ENCODE measurements at places on chromosomes 13 and 19.

GRCh38 chr19:37997911-37998344 is 90.9 kb downstream of the SIPA1L3 start:
- no peak for DNase-seq

DNA sequence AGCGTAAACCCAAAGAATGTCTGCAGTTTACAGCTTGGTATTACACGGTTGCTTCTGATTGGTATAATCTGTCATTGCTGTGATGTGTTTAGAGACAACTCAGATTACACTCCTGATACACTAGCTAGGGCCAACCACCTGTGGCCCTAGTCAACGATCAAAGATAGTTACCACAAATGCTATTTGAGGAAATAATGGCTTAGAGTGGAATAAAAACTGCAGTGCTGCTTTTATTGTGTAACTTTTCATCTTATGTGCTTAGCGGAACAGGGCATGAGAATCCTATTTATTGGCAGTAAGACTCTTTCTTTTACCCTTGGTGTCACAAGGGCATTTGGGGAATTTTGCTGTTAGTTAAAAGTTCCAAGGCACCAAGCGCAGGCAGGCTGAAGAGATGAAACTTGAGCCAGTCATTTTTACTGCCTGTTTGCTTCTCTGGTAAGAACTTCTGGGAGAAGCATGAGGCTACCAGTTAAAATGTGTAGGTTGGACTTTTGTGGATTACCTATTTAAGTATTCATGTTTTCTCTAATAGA is 363.3 kb downstream of the KCNRG start:
- no peak for DNase-seq

GRCh38 chr13:20431080-20431479 is 94.6 kb downstream of the CRYL1 start:
- DNase-seq: no peak

DNA sequence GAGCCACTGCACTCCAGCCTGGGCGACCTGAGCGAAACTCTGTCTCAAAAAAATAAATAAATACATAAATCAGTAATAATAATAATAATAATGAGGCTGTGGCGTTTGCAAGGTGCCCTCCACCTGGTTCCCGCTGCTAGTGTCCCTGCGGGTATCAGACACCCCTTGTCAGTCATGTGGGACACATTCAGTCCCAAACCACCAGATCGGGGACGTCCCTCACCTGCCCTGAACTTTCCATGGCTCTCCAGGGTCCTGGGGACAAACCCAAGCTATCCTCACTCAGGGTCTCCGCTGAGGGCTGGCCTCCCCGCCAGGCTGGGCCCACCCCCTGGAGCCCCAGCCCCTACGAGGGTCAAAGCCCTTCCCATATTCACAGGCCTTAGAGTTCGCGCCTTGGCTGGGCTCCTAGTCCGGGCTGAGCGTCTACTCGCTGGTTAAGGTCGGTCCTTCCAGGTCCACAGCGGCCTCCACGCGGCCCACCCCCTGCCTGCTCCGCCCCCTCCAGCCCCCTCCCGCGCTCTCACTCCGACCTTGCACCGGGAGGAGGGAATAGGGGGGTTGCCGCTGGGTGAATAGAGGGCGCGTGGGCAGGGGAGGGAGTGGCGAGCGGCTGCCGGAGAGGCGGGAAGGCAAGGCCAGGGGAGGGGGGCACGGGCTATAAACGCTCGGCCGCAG is 349 bp upstream of the KISS1R start:
- no peak for DNase-seq

DNA sequence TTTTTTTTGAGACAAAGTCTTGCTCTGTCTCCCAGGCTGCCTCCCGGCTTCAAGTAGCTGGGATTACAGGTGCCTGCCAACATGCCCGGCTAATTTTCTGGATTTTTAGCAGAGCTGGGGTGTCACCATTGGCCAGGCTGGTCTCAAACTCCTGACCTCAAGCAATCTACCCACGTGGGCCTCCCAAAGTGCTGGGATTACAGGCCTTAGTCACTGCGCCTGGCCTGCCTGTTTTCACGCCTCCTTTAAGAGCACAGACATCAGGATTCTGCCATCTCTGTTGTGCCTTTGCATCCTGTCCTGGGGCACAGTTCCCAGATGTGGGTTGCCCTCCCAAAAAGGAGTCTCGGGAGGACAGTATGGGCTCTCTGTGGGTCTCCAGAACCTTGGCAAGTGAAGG is 2.5 kb upstream of the PRAM1 start:
- DNase-seq: no peak

DNA sequence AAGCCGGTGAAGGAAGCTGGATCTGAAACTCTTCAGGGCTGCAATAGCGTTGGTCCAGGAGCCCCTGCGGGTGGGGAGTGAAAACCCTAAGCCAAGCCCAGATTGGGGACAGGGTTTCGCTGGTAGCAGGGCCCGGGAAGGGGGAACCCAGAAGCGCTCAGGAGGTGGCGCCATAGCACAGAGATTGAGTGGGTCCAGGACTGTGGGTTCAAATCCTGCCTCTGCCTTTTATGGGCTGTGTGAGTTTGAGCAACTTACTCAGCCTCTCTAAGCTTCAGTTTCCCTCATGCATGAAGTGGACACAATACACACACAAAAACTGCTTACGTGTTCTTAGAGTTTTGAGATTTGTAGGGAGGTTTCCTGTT is 8.3 kb upstream of the SYCN start:
- no peak for DNase-seq

GRCh38 chr19:55592391-55593090 is 6.8 kb downstream of the FIZ1 start:
- DNase-seq: no peak

- DNase-seq: no peak
These were observed at the start of gene PRSS57 for GRCh38 chr19:695352-695949. TSS of gene PRSS57 (minus strand) at chr19:695452. CDS start at chr19:695430, 22 bp downstream.

GRCh38 chr13:78586706-78587105 is 16.6 kb downstream of the POU4F1 start:
- DNase-seq: no peak

GRCh38 chr13:97338571-97338970 is 95.4 kb upstream of the RAP2A start:
- DNase-seq: no peak

DNA sequence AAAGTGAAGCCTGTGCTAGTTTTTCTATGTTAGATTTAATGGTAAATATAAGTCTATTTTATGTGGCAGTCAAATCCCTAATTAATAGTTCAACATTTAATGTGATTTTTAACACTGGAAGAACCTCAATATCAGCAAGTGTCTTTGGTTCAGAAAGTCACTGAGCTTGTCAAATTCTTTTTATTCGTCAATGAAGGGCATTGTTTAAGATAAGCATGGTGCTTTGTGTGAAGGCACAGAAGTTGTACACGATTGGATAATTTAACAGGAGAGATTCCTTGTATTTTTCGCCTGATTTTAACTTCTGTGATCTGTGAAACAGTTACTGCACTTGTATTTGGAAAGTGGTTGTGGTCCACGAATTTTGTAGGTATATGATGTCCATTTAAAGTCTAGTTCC is 30.2 kb upstream of the RB1 start:
- DNase-seq: no peak

GRCh38 chr13:47665043-47665442 is 336.0 kb downstream of the SUCLA2 start:
- DNase-seq: no peak

- no peak for DNase-seq
These were observed 26.5 kb downstream of the MPND start for GRCh38 chr19:4369888-4370260.

GRCh38 chr19:1363599-1363998 is 20.1 kb upstream of the NDUFS7 start:
- DNase-seq: no peak

DNA sequence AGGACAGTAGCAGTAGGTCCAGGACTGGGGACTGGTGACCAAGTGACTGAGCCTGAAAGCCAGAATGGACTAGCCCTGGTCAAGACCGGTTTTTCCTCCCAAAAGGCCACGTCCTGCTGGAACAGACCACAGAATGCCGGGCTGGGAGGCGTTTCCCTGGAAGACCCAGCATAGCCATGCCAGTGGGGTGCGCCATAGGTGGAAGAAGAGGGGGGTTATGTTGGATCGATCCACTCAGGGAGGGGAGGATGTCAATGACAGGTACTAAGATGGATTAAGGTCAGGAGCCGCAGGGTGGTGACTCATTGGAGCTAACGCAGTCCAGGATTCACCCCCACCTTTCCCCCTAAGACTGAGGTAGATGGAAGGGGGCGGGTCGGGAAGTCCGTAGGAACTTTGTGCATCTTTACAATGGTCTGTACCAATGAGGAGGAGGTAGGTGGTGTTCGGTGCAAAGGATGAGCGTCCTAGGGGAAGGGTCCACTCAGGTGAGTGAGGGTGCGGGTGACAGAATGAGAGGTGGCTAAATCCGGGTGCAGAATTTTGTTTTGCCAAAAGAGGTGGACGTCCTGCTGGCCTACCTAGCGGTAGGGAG is 21.0 kb downstream of the VASP start:
- no peak for DNase-seq

DNA sequence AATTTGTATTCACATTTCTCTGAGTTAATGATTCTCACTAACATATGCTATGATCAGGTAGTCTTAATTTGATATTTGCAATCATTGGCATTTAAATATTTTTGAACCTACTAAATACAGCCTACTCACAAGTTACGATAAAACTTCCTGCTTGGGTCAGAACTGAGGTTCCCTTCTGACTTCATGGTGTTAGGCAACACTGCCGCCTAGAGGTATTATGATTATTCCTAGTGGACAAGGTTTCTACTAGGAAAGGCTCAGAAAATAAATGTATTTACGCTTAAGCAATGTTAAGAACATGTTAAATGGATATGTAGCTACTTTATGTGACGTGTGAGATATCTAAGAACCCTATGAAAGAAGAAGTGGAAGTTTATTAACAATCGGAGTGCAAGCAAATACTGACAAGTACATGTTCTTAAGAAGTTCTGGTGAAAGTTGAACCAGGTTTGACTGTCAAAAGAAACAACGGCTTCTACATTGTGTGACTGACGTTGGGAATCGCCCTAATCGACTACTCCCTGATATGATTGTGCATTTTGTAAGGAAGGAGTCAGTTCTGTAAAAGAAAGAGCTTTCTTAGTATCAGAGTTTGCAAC is 1395.8 kb downstream of the SLITRK5 start:
- peak; percentile 54 for DNase-seq

DNA sequence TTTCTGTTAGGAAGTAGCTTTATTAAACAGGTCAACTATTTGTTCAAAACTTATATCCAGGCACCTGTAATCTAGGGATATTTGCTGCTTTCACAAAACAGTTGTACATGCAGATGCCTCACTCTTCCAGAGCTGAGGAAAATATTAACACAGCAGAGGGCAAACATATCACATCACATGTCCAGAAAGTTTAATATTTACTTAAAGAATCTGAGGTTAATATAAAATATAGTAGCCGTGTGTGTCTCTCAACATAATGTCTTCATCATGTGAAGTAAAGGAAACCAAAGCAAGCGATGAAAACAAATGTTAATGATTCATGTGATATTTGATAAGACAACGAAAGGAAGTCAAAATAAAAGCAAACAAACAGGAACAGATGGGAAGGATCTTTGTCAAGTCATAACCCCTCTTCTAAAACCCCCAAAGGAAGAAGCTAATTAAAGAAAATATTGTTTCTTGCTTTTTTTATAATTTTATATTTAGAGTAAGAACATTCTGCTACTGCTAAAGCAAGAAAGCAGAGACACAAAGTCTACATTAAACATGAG is 418.8 kb downstream of the DACH1 start:
- DNase-seq: no peak

DNA sequence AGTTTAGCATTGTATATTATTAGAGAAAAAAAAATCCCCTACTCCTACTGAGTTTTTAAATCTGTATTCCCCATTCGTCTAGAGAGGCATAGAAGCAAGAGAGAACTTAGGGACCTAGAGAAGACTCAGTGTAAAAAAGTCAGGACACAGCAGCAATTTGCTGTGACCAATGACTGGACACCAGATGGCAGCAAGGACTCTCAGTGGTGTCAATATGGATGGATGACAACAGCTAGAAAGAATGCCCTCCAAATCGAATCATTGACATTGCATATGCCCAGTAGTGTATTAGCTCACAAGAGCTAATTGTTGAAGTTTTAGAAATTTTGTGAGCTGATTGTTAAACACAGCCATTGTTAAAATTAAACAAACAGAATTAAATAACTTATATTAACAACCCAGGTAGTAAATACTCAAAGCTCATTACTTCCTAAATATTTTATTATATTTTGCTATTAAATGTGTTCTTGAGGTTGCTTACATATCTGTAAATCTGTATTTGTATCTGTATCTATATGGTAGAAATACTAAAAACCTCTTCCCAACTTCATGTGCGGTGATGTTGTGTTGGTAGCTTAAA is 43.9 kb downstream of the SIAH3 start:
- no peak for DNase-seq

- no peak for DNase-seq
These were observed 39.8 kb downstream of the KCTD12 start for GRCh38 chr13:76846363-76846762.

- DNase-seq: no peak
These were observed 485.3 kb downstream of the UQCRFS1 start for GRCh38 chr19:28727480-28728159.

DNA sequence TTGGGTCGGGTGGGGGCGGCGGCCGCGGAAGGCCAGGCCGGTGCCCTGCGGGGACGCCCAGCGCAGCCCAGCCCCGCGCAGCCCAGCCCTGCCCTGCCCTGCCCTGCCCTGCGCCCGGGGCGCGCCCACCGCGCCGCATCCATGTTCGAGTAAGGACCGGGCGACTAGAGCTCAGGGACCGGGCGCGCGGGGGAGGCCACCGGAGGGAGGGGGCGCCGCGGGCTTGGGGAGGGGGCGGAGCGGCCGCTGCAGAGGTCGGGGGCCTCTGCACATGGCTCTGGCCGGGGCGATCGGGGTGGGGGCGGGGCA is 169 bp downstream of the GRAMD1A start:
- no peak for DNase-seq

DNA sequence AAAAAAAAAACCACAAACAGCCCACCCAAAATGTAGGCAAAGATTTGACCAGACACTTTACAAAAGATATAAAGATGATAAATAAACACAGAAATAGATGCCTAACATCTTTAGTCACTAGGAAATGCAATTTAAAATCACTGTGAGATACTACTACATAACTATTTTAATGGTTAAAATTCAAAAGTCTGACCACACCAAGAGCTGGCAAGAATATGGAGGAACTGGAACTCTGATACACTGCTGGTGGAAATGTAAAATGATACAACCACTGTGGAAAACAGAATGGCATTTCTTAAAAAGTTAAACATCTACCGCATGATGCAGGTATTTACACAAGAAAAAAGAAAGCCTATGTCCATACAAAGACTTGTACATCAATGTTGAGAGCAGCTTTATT is 26.8 kb downstream of the VWA8 start:
- DNase-seq: no peak

DNA sequence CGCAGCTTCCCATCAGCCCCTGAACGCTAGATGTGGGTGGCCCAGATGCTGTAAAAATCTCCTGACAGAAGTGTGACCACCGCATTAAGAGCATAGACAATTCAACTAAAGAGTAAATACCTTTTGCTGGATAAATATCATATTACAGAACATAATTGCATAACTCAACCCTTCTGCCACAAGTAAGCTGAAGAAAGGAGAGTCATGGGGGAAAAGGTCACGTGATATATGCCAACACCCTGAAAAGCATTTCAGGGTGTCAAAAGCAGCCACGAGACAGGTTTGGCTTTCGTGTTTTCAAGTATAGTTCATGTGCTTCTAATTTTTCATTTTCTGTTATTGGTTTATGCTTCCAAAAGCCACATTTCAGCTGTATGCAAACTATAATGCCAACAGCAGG is 71.3 kb downstream of the LHFPL6 start:
- no peak for DNase-seq
